Ecto neural progenitor cell (in vitro differentiated cells): ENCODE measurements at places on chromosomes 2 and 18.

DNA sequence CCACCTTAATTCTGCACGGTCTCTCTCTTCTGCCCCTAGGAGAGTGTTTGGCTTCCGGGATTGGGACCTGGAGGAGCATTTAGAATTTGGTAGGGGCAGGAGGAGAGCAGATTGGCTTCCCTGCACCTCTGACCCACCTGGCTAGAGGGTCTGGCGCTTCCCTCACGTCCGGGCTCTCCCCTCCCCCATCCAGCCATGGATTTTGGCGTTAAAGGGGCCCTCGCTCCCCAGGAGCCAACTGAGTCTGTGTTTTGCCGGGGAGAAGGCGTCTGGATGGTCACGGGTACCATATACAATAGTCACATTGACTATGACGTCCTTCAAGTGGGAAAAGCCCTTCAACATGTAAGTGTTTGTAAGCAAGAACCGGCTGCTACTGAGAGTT lies 6.6 kb downstream of the HOXD3 start:
- DNase-seq: no peak

- DNase-seq: no peak
These were observed 13.3 kb downstream of the MBP start for GRCh38 chr18:77119101-77119850.

- no peak for DNase-seq
These were observed 678.3 kb downstream of the CBLN2 start for GRCh38 chr18:71865888-71866287.

- DNase-seq: no peak
These were observed 406.0 kb upstream of the POU3F3 start for GRCh38 chr2:104447831-104448434.

DNA sequence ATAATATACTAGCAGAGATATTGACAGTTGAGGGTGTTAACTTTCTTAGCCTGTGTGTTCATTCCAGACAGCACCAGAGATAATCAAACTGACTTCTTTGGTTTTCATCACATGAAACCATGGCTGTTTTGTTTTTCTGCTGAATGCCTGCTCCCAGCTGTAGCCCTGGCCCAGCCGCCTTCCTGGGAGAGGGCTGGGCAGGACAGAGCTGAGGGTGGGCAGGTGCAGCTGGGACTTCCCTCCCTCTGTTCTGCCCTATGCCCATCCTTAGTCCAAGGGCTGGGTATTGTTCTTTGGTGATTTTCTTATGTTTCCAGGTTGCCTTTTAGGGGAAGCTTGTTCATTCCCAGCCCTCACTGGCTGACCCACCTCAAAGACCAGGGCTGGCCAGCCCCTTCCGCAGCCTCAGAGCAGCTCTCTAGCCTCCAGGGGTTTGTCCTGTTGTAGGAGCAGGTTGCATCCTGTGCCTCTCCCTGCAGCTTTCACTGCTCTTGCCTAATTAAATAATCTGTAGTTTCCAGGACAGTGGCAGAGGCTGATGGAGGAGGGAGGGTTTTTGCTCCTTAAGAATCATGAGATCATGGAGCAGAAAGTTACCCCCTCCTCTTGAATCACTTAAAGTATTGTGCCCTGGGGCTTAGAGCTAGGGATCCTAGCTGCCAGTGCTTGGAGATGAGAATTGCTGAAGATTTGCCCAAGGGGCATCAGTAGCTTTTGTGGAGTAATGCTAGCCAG lies 61.4 kb downstream of the MTCL1 start:
- no peak for DNase-seq

DNA sequence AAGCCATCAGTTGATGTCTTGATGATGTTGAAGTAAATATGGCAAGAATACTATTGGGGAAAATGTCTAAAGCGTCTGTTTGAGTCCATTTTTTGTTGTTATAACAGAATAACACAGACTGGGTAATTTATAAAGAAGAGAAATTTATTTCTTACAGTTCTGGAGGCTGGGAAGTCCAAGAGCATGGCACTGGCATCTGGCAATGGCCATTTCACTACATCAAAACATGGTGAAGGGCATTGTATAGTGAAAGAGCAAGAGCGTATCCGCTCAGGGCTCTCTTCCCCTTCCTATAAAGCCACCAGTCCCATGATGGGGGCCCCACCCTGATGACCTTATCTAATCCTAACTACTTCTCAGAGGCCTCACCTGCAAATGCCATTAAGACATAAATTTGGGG lies 29.6 kb upstream of the MRPL19 start:
- DNase-seq: no peak

DNA sequence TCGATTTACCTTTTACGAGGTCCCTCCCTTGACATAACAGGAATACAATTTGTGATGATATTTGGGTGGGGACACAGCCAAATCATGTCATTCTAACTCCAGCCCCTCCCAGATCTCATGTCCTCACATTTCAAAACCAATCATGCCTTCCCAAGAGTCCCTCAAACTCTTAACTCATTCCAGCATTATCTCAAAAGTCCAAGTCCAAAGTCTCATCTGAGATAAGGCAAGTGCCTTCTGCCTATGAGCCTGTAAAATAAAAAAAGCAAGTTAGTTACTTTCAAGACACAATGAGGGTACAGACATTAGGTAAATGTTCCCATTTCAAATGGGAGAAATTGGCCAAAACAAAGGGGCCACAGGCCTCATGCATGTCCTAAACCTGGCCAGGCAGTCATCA lies 381.1 kb downstream of the PIK3C3 start:
- DNase-seq: no peak

GRCh38 chr2:240121675-240122074 lies 14.4 kb downstream of the COPS9 start:
- DNase-seq: no peak
